ENCODE measurements at places on chromosomes 11 and 22.

GRCh38 chr11:29482510-29482909, 534.3 kb downstream of the KCNA4 start:
- no peak for DNase-seq

GRCh38 chr11:90493379-90493778, 270.5 kb upstream of the CHORDC1 start:
- DNase-seq = no peak

GRCh38 chr22:46378426-46379065, 43.0 kb downstream of the TRMU start:
- DNase-seq = no peak

GRCh38 chr11:12213883-12214282, 103.5 kb downstream of the MICAL2 start:
- no peak for DNase-seq

DNA sequence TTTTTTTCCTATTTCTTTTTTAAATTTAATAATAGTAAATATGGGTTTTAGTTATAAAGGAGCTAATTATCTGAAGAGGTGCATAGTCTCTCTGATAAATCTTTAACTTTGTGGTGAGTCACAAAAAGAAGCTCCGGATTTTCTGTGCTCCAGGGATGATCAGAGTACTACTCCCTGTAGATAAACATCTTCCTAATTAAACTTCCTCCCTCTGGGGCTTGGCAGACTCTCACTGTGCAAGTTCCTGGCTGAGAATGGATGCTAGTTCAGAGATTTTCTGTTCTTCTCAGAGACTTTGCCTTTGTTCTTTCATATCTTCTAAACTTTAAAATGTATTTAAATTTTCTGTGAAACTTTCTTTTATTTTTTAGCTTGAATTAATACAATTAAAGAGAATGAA, at the start of gene OR10G7:
TSS of gene OR10G7 (minus strand) at position 72 of the 400 bp plus-strand sequence. CDS start 2,324 bp downstream, outside the sequence.
- no peak for DNase-seq

DNA sequence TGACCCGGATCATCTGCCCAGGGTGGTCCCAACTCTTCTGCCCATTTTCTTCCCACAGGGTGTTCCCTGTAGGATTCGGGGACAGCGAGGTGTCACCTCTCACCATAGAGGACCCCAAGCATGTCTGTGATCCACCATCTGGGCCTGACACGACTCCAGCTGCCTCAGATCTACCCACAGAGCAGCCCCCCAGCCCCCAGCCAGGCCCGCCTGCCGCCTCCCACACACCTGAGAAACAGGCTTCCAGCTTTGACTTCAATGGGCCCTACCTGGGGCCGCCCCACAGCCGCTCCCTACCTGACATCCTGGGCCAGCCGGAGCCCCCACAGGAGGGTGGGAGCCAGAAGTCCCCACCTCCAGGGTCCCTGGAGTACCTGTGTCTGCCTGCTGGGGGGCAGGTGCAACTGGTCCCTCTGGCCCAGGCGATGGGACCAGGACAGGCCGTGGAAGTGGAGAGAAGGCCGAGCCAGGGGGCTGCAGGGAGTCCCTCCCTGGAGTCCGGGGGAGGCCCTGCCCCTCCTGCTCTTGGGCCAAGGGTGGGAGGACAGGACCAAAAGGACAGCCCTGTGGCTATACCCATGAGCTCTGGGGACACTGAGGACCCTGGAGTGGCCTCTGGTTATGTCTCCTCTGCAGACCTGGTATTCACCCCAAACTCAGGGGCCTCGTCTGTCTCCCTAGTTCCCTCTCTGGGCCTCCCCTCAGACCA, 24.0 kb downstream of the CSF2RB start:
- DNase-seq = no peak
